ENCODE measurements at places on chromosomes 1 and 21.

GRCh38 chr1:33790577-33790976, 73.3 kb upstream of the HMGB4 start:
- H3K4me3 ChIP-seq: no peak overlapping the region
- H3K36me3 ChIP-seq: no peaks in the 10 kb centered on the region
- H3K27me3 ChIP-seq: no peaks in the 10 kb centered on the region
- DNase-seq: no peak
- no peaks in the 10 kb centered on the region for H3K4me1 ChIP-seq

DNA sequence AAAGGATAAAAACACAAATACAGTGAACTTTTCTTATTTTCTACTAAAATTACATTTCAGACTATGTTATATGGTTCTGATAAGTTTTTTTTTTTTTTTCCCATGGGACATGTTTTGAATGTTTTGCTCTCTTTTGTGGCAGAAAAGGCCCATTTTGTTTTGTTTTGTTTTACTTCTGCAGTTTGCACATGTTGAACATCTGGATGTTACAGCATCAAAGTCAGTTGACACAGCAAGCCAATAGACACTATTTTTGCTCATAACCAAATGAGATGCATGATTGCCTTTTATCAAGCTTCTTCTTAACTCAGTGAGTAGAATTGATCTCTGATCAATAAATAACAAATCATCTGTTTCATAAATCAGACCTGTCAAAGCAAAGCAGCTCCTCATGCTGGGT, 904.2 kb downstream of the ADGRL2 start:
- DNase-seq: no peak
- H3K4me3 ChIP-seq: no peak overlapping the region
- H3K27me3 ChIP-seq: no peaks in the 10 kb centered on the region
- H3K4me1 ChIP-seq: no peaks in the 10 kb centered on the region
- H3K36me3 ChIP-seq: no peaks in the 10 kb centered on the region

DNA sequence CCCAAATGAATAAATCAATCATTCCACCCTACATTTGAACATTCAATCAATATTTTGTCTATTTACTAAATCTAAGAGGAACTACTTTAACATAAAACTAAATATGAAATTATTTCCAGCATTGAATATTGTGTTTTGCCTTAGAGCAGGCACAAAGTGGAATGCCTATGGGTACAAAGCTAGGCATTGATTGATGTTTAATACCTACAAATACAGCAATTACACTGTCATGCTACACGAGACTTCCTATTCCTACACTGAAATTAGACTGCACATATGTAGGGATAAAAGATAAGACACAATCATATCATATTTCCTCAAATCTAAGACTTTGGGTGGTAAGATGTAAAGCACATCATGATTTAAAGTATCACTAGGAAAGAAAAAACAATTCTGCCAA, 12.9 kb upstream of the ERG start:
- H3K36me3 ChIP-seq: no peaks in the 10 kb centered on the region
- no peak overlapping the region for H3K27ac ChIP-seq
- H3K27me3 ChIP-seq: no peaks in the 10 kb centered on the region
- DNase-seq: no peak

DNA sequence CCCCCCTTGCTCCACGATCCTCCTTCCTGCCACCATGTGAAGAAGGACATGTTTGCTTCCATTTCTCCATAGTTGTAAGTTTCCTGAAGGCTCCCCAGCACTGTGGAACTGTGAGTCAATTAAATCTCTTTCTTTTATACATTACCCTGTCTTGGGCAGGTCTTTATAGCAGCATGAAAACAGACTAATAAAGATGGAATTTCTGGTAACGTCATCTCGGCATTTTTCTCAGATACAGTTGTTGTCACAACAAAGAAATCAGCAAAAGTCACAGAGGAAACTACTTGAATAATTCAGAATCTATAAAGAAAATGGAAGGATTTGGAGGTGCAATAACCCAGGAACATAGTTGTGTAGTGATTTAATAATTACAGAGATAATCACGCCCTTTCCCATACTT, 4.4 kb downstream of the APCS start:
- no peak overlapping the region for H3K27ac ChIP-seq
- no peaks in the 10 kb centered on the region for H3K4me1 ChIP-seq
- no peak for DNase-seq
- H3K36me3 ChIP-seq: no peaks in the 10 kb centered on the region
- H3K27me3 ChIP-seq: no peaks in the 10 kb centered on the region

DNA sequence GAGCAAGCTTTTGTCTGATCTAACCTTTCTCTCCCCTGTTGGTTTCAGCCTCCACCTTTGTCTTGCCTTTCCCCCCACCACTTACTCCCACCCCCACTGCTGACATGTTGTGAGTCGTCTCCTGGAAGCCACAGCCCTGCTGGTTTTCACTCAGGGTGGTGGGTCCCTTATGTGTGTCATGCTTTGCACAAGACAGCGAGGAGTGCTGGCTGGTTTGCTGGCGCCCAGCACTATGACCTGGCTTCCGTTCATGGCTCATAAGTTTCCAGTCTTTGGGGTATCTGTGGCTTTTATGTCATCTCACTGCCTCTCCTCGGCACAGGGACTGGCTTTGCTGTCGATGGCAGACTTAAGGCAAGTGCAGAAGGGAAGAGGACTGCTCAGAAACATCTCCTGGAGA, 177.7 kb downstream of the KIF26B start:
- no peak for DNase-seq
- no peaks in the 10 kb centered on the region for H3K4me1 ChIP-seq
- H3K4me3 ChIP-seq: no peak overlapping the region
- H3K27ac ChIP-seq: no peak overlapping the region
- no peaks in the 10 kb centered on the region for H3K36me3 ChIP-seq

GRCh38 chr1:183024317-183025009, 1.2 kb downstream of the LAMC1 start:
- DNase-seq: peak; percentile 38
- H3K4me3 ChIP-seq: peak overlapping the region; percentile 68
- no peaks in the 10 kb centered on the region for H3K27me3 ChIP-seq
- no peak overlapping the region for H3K27ac ChIP-seq
- H3K36me3 ChIP-seq: no peaks in the 10 kb centered on the region

- H3K4me3 ChIP-seq: no peak overlapping the region
- DNase-seq: no peak
- H3K27ac ChIP-seq: no peak overlapping the region
- no peaks in the 10 kb centered on the region for H3K27me3 ChIP-seq
- no peaks in the 10 kb centered on the region for H3K36me3 ChIP-seq
- H3K4me1 ChIP-seq: no peaks in the 10 kb centered on the region
Measured at GRCh38 chr1:229943988-229944743, 122.9 kb upstream of the GALNT2 start.

DNA sequence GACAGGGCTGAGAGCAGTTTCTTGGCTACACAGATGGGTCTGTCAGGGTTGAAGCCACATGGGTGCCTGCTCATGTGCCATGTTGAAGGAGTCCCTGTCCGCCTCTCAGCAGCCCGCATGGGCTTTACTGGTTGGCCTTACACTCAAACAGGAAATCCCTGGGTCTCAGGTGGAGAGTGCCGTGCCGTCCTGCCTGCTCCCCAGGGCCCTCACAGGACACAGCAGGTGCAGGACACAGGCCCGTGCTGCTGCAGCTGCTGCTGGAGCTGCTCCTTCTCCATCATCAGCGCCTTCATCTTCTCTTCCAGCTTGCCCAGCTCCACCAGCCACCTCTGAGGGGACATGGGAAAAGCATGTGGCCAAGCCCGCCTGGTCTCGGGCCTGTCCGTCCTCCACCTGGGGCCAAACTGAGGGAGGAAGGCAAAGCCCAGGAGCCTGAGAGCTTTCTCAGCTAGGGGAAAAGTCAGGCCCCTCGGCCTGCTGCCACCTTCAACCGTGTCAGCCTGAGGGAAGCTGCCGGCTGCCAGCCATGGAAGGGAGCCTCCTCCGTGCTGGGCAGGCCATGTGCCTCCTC, 5.5 kb downstream of the SLFNL1 start:
- no peaks in the 10 kb centered on the region for H3K36me3 ChIP-seq
- H3K27ac ChIP-seq: no peak overlapping the region
- H3K4me3 ChIP-seq: no peak overlapping the region
- DNase-seq: no peak
- H3K4me1 ChIP-seq: no peaks in the 10 kb centered on the region

DNA sequence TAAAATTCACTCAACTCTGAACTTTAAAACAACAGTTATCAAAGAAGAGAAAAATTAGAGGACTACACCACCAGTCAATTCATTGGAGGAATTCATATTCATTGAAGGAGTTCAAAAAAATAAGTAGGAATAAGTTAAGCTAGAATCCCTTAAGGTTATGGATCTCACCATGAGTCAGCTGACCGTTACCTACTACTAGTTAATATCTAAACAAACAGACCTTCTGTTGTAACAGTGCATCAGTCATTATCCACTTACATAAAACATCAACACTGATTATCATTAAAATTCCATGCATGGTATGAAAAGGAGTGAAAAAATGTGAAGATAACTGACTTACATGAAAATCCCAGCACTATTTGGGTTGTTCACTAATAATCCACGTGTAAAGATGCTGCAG, 44.9 kb downstream of the FOXJ3 start:
- H3K27me3 ChIP-seq: no peaks in the 10 kb centered on the region
- DNase-seq: no peak
- H3K27ac ChIP-seq: no peak overlapping the region
- H3K4me3 ChIP-seq: no peak overlapping the region

DNA sequence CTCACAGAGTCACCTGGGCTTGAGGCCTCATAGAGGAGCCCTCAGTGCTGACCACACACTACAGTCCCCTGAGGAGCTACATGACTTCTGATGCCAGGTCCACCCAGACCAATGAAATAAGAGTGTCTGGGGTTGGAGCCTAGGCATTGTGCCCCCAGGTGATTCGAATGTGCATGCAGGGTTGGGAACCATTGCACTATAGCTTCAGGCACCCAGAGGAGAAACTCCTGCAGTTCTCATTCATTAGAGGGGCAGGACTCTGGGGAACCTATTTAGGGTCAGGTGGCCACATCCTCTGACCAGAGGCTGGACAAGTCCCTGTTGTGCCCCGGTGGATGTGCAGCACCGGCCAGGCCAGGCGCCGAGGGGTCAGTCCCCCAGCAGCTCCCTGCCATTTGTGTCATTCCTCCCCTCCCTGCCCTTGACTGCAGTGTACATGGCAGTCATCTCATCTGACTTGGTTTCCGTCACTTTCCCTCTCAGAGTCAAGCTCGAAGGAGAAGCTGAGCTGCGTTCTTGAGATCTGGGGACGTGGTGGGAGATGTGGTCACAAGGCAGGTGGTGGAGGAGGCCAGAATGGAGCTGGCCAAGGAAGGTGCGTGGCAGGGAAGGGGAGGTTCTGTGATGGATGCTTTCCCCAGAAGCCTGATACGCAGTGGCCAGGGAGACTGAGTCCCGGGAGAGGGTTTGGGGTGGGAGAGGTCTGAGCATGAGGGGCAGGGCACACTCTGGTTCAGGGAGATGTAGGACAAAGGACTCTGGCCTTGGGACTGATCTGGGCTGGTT, 6.4 kb downstream of the CLDN19 start:
- no peaks in the 10 kb centered on the region for H3K27me3 ChIP-seq
- no peaks in the 10 kb centered on the region for H3K36me3 ChIP-seq
- no peak overlapping the region for H3K27ac ChIP-seq
- no peak for DNase-seq
- H3K4me3 ChIP-seq: no peak overlapping the region
- H3K4me1 ChIP-seq: no peaks in the 10 kb centered on the region

GRCh38 chr1:24906760-24907490, 23.2 kb downstream of the RUNX3 start:
- H3K36me3 ChIP-seq: no peaks in the 10 kb centered on the region
- no peak for DNase-seq
- no peak overlapping the region for H3K27ac ChIP-seq
- H3K4me3 ChIP-seq: no peak overlapping the region
- H3K4me1 ChIP-seq: no peaks in the 10 kb centered on the region
